EH (cell line): ENCODE measurements at places on chromosomes 1 and 21.

GRCh38 chr21:23801292-23801691 is 1806.0 kb downstream of the MRPL39 start:
- no peak for DNase-seq

- DNase-seq: peak; percentile 76
Observed at GRCh38 chr1:232473324-232473723, 156.6 kb downstream of the SIPA1L2 start.

DNA sequence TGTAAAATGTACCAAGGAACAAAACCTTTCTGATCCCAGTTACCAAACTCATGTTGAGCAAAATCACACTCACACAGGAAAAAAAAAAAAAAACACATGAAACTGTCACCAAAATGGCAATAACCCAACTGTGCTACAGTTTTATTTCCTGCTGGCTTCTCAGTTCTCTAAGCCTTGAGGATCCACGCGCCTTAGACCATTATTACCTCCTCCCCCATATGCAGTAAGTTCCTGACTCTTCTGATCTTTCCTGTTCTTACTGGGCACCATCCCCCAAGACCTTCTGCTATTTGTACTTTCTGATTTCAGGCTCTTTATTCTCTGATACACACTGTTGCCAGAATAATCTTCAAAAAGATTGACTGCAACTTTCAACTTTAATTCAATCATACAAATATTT is 79.6 kb downstream of the SLC45A1 start:
- peak; percentile 61 for DNase-seq

GRCh38 chr1:197021716-197022115 is 44.4 kb downstream of the CFHR5 start:
- no peak for DNase-seq

DNA sequence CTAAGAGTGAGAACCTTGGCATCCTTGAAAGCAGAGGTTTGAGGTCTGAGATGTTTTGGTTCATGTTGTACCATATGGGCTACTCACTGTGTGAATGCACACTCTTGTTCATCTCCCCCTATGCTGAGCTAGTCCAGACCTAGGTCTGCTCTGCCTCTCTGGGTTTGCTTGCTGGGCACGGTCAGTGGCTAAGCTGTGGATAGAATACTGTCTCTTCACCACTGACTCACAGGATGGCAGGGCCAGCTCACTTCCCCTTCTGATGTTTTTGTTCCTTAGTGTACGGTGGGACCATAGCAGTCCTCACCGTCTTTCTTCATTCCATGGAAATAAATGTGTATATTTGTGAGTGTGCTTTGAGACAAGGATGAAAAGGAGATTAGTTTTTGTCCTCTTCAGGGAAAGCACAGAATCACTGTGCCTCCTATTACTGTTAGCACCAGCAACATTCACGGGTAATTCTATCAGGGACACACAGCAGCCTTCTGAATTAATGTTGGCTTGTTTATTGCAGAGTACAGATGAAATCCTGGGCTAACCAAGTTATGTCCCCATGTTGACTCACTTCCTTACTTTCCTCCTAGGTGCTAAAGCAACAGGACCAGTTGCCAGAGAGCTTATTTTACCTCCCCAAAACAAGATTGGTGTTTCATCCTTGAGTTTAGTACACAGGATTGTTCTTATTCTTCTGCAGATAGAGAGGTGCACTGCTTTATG is 56.9 kb upstream of the IVNS1ABP start:
- DNase-seq: peak; percentile 67

DNA sequence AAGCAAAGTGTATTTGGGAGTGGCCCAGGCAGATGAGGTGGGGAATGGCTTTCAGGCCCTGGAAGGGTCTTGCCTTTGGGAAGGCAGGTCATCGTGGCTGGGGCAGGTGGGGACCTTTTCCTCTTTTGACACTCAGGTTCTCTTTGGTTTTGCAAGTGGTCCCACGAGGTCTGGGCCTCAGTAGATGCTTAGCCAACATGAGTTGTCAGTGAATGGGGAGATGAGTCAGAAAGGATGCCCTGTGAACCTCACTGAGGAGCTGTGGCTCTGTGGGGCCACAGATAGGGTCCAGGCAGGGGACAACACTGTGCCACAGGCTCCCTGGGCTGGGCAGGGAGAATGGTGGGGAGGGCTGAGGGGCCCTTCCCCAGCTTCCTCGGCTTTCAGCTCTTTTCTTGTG is 19.0 kb downstream of the ARHGEF10L start:
- DNase-seq: no peak

GRCh38 chr21:45283611-45284455 is 3.9 kb downstream of the POFUT2 start:
- DNase-seq: no peak

DNA sequence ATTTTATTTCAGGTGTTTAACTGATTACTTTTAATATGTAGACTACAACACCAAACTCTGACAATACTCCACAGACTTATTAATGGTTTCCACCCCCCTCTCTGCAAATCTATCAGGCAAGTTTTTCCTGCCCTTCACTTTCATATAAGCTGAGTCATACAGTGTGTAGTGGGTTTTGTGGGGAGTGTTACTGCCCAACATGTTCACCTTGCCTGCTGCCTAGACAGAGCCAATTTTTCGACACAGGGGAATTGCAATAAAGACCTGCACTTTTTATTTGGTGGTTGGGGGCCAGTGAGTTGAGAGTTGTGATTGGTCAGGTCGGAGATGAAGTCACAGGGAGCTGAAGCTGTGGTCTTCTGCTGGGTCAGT is 119.7 kb downstream of the PPIAL4G start:
- no peak for DNase-seq

DNA sequence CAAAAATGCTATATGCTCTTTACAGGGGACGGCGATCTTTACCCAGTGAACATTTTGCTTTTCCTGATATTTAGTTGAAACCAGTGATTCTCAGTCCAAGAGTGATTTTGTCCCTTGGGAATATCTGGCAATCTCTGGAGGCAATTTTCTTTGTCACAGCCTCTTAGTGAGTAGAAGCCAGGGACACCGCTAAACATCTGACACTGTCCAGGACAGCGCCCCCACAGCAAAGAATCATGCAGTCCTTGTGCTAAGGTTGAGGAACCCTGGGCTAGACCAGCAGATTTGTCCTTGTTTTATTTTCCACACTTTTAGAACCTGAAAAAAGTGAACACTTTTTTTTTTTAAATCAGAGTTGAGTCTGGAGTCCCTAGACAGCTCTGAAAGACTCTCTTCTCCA is 13.1 kb downstream of the EVA1C start:
- no peak for DNase-seq

GRCh38 chr1:235741294-235741693 is 91.7 kb upstream of the GNG4 start:
- peak; percentile 93 for DNase-seq

GRCh38 chr1:106793651-106794050 is 262.8 kb upstream of the PRMT6 start:
- no peak for DNase-seq

GRCh38 chr21:46157396-46157986 is 2.1 kb upstream of the FTCD start:
- DNase-seq: no peak

DNA sequence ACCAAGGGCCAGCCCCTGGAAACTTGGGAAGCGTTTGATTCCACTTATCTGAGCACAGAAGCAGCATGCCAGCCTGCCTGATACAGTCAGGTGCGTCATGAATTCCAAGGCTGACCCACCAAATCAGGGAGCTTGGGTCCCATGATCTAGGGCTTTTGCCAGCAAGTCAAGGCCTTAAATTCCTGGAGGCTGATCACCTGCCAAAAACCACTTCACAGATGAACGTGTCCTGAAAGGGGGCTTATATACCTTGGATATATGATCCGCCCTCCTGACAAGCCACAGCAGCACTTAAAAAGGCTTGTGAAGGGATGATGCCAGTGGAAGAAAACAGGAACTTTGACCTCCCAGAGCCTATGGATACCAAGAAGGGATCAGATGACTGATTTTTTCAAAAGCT is 24.0 kb upstream of the CLIC6 start:
- DNase-seq: no peak

- no peak for DNase-seq
Observed at GRCh38 chr1:63698001-63698838, 75.6 kb upstream of the ROR1 start.

GRCh38 chr1:17281775-17282181 is 26.2 kb upstream of the PADI4 start:
- no peak for DNase-seq

DNA sequence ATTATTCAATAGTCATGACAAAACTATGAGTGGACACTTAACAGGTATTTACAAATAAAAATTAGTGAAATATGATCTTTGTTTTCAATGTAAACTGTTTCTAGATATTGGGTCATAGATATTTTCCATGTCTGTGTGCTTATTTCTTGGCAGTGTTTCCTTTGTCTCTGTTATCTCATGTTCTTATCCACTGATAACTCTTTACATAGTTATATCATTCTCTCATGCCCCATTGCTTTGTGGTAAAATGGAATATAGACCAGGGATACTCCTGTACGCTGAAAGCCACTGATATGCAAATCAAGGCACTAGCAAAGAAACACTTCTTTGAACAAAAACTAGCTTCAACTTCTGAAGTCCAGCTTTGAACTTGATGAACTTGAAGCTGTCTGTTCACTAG is 113.1 kb downstream of the ITSN1 start:
- no peak for DNase-seq

GRCh38 chr1:204240233-204240632 is 26.4 kb upstream of the GOLT1A start:
- DNase-seq: no peak

GRCh38 chr1:119808491-119808890 is 2.8 kb downstream of the REG4 start:
- DNase-seq: peak; percentile 63

GRCh38 chr21:40386294-40386911 is 460.6 kb downstream of the DSCAM start:
- DNase-seq: peak; percentile 10

DNA sequence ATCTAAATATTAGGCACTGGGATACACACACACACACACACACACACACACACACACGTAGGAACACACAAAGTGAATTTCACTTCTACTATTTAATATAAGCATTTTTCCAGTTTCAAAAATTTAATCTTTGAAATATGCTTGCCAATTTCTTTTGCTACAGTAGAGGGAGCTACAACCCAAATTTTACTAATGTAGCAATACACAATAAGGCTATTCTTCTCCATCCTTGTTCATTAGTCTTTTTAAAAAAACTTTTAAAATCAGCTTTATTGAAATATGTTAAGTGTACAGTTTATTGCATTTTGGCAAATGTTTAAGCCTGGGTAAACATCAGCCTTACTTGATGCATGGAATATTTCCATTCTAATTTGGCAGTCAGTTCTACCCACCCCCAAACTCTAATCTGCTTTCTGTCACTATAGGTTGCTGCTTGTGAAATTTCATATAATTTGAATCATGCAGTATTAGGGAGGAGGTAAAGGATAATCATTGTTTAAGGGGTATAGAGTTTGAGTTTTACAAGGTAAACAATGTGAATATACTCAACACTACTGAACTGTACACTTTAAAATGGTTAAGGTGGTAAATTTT is 93.0 kb upstream of the TENT5C start:
- DNase-seq: peak; percentile 41

GRCh38 chr1:12556368-12556930 is 61.6 kb downstream of the DHRS3 start:
- DNase-seq: peak; percentile 97

- no peak for DNase-seq
Observed at GRCh38 chr1:6460301-6461050, 5.5 kb downstream of the TNFRSF25 start.

DNA sequence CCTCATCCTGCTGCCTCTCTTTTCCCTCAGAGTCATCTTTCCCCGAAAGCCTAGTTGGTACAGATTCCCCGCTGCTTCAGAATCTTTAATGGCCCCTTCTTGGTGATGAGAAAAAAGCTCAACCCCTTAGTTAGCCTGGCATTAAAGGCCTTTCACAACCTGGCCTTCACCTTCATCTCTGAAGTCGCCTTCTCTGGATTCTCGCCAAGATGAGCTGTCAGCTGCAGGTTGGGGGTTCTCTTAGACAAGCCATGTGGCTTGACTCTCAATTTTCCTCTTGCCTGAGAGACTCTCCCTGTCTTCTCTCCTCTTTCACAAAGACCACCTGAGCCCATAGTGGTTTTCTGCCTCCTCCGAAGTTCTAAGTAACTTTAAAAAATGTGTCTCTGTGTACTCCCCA is 15.5 kb upstream of the DISC1 start:
- no peak for DNase-seq

- peak; percentile 72 for DNase-seq
Observed at GRCh38 chr1:19405761-19406487, 79.4 kb downstream of the CAPZB start.

DNA sequence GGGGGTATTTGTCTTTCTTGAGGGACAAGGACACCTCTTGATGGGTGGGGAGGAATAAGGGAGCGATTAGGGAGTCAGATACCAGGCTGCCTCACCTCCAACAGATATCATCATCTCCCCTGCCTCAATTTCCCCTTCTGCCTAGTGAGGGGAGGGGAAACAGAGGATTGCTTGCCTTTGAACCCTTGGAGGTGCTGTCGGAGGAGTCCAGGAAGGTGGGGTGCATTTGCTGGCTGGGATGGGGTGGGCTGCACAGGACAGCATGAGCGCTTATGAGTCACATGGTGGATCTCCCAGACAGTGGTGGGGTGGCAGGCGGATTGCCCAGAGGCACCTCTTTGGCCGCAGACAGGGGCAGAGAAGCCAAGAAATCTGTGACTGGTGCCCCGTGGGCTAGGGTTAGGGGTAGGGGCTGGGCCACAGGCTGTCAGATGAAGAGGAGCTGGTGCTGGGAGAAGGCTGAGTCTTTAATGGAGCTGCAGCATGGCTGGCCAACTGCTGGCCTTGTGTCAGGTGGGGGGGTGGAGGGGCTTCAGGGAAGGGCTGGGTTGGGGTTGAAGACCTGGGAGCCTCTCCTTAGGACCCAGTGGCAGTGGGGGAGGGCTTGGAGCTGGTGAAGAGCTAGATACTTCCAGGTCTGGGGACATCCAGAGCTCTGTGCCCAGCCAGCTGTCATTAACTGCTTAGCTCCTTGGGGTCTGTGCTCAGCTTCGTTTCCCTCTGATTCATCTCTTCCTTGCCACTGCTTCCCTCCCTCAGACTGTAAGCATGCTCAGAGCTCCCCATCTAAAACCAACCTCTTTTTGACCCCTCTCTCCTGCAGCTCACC is 7.0 kb upstream of the ADORA1 start:
- DNase-seq: no peak

GRCh38 chr1:27045973-27046558 is 33.4 kb upstream of the TENT5B start:
- DNase-seq: peak; percentile 60

DNA sequence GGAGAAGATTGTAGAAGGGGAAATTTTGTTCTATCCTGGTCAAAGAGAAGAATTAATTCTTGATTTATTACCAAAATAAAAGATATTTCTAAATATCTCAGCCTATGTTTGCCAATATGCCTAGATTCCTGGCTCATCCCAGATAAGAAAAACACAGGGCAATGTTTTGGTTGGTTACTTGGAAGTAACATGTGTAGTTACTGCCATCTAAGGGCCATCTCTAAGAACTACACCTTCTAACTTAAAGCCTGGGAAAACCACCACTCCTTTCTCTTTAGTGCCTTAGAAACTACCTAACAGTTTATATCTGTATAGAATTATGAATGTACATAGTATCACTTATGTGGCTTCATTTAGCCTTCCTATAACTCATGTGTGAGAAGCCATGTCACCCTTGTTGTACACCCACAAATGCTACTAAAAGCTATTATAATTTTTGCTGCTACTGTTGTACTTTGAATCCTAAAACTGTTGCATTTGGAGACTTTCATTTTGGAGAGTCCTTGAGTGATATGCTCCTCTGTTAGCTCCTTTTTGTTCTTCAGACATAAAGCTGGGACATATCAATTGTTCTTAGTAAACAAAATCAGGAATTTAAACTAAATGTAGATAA is 4.5 kb downstream of the AIM2 start:
- peak; percentile 71 for DNase-seq

GRCh38 chr1:47532921-47533792 is 95.3 kb downstream of the FOXD2 start:
- DNase-seq: peak; percentile 90

GRCh38 chr1:214678386-214678785 is 75.4 kb downstream of the CENPF start:
- DNase-seq: peak; percentile 57
